H7 (cell line): ENCODE measurements at places on chromosomes 7 and 10. TPM values are rescaled to one million over a fixed set of nuclear protein-coding genes. Genes with fewer than 3 reads are reported as not detected.
A peak's percentile ranks its signal among the peaks of the same experiment; 100 is the strongest.

- DNase-seq = no peak
Observed at GRCh38 chr7:25863005-25863728, 288.8 kb upstream of the NFE2L3 start.

GRCh38 chr7:55194522-55194921, 170.6 kb upstream of the LANCL2 start:
- no peak for DNase-seq

DNA sequence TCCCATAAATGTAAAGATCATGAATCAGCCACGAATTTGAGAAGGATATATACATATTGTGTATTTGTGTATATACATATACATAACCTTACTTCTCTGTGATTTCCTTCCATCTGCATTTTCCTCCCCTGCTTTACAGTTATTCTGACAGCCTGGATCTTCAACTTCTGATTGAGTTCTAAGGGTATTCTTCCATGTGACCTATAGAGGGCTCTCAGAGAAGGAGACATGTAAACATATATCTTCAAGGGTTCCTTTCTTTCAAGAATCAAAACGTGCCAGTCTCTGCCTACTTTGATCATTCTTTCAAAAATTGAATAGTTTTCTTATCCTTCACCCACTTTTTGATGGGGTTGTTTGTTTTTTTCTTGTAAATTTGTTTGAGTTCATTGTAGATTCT, 453.7 kb upstream of the POT1 start:
- no peak for DNase-seq

GRCh38 chr7:152956006-152956405, 196.5 kb downstream of the ACTR3B start:
- peak; percentile 56 for DNase-seq

DNA sequence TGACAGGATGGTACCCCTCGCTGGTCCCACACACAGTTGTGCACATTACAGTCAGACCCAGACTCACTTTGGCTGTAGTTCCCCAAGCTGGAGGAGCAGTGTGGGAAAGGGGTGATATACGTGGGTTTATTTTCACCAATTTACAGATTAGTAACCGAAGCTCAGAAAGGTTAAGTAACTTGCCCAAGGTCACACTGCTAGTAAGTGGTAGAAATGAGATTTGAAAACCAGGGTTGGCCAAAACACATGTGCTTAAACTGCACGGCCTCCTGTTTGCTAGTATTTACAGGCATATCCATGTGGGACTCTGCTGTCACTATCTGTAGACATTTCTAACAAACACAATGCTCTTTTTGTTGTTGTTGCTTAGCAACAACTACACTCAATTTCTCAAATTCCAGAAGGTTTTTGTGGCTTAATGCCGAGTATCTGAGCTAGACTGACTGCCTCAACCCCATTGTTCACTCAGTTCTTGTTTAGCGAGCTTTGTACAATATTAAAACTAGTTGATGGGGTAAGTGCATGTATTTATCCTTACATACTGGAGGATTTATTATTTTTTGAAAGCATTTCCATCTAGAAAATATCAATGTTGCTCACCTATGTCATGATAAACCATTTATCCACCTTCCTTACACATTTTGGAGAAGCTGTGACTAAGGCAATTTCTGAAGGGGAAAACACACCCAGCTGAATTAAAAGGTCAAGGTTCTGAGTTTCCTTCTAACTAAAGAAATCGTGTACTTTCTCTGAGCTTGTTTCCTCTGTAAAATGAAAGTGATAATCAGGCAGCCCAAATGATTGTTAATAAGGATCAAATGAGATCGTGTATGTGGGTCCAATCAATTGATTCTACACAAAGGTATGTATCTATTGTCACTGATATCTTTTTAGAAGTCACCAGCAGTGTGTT, 5.3 kb upstream of the TMEM139 start:
- no peak for DNase-seq

GRCh38 chr10:132642732-132643008, 105.1 kb downstream of the INPP5A start:
- DNase-seq = no peak

- peak; percentile 62 for DNase-seq
Observed at GRCh38 chr7:143395187-143396149, 13.2 kb downstream of the EPHA1 start.

- DNase-seq = peak; percentile 98
Observed at GRCh38 chr10:132836832-132837540, 51.0 kb upstream of the NKX6-2 start.

GRCh38 chr7:79770063-79770462, 316.6 kb upstream of the MAGI2 start:
- DNase-seq = no peak

DNA sequence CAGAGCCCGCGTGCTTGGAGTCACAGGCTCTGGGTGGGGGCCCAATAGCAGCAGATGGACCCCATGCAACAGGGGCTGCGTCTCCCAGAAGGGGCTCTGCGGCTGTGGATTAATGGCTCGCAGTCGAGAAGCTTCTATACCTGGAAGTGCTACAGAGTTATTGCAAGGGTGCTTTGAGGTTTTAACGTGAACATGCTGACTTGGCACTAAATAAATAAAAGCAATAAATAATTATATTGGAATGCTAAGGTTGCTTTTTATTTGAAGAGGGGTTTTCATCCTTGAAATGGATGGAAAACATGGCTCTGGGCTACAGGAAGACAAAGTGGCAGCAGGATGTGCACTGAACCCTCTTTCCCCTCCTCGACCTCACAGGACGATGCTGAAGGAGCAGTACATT, 122.4 kb downstream of the PAXIP1 start:
- no peak for DNase-seq

- no peak for DNase-seq
Observed at GRCh38 chr10:34098821-34099567, 716.1 kb downstream of the PARD3 start.

GRCh38 chr10:76411729-76412435, 980.5 kb downstream of the LRMDA start:
- no peak for DNase-seq

GRCh38 chr10:129768437-129769355, 195.4 kb downstream of the EBF3 start:
- peak; percentile 91 for DNase-seq

GRCh38 chr7:33722383-33723101, 182.8 kb upstream of the BMPER start:
- no peak for DNase-seq

- DNase-seq = no peak
Observed at GRCh38 chr7:35648367-35648766, 46.6 kb downstream of the HERPUD2 start.

GRCh38 chr7:16753102-16753931, at the start of gene TSPAN13:
Gene TSPAN13, plus strand, starts transcription at chr7:16753755. Its CDS starts 213 bp downstream, at chr7:16753968.
- peak; percentile 95 for DNase-seq

DNA sequence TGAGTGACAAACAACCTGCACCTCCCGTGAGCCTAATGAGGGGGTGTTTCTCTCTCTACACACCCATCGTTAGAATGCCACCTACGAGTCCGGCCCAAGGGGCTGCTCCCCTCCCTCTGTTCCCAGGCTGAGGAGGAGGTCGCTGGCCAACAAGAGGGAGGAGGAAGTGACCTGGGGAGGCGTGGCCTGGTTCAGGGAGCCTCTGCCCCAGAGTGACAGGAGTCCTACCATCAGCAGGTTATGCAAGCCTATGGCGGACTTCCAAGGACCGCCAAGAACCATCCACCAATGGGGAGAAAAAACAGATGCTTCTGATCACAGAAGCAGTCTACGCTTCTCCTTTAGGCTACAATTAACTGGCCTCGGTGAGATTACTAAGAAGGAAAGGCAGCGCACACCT, 12.3 kb upstream of the EGFR start:
- DNase-seq = peak; percentile 60

- no peak for DNase-seq
Observed at GRCh38 chr7:92632791-92633190, 42.6 kb upstream of the FAM133B start.

GRCh38 chr7:68748934-68749900, 849.1 kb upstream of the AUTS2 start:
- no peak for DNase-seq

GRCh38 chr10:73559590-73559989, 31.6 kb downstream of the USP54 start:
- no peak for DNase-seq

DNA sequence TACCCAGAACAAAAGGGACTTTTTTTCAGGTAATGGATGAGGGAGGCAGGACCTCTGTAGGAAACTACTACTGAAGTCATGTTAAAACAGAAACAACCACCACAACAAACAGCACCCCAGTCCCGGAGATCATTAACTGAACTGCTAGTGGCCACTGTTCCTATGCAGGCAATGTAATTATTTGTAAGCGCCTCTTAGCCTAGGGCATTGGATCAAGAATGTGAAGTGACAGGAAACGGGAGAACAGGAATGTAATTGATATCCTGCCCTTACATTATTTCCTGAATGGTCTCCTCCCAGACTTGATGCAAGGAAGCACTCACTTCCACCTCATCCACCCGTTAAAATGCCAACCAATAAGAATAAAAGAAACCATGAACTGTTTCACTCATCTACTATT, 16.7 kb upstream of the GAD2 start:
- no peak for DNase-seq

GRCh38 chr7:71429083-71429482, 297.1 kb downstream of the GALNT17 start:
- no peak for DNase-seq

DNA sequence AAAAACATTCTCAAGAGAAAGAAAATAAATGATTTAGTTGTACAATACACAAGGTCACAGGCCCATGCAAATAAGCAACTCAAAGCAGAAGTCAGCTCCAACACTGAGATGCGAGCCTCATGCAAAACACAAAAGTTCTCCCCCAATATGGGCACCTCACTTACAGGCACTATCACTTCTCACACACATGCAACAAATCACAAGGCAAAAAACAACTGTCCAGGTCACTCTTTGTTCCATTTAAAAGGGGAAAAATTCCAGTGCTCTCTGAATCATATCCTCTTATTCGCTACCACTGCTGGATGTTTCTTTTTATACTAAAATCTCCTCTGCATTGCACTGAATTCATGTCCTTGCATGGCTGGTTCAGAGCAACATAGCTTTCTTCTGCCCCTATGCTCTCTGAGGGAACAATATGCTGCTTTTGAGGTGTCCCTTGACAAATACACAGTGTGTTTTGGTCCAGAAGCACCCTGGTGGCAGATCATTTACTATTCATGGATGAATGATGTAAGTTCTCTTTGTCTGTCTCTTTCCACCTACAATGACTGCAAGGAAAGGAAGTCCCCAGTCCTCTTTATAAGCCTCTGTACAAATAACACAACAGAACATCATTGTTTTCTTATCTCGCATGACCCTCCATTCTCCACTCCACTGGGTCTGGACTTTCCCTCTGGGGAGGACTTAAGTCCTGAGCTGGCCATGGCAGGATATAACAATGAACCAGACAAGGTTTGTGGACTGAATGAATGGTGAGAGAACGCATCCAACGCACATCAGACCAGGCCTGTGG, 85.4 kb upstream of the GSDME start:
- no peak for DNase-seq

- DNase-seq = no peak
Observed at GRCh38 chr7:116166156-116166555, 44.2 kb upstream of the TES start.

DNA sequence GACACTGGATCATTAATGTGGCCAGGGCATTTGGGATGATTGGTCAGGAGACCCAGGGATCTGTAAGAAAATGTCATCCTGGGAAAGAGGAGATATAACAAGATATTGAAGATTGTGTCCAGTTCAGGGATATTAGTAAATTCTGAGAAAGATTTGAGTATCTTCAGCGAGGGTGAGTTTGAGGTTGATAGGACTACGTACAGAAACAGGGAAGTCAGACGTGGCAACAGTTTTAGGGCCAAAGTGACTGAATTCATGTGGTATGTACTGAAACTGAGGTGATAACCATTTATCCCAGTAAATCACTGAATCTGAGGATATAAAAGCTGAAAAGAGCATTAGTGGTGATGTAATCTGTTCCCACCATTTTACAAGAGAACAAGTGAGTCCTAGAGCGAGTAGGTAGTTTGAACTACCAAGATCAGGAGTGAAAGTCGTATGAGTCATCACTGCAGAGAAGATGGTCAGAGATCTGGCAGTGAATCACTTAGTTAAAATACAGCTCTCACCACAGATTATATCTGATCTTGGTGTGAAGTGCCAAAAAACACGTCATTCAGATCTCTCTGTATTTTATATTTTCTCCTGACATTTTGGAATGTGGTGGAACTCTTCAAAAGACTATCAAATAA, 220.5 kb downstream of the CDK14 start:
- no peak for DNase-seq

DNA sequence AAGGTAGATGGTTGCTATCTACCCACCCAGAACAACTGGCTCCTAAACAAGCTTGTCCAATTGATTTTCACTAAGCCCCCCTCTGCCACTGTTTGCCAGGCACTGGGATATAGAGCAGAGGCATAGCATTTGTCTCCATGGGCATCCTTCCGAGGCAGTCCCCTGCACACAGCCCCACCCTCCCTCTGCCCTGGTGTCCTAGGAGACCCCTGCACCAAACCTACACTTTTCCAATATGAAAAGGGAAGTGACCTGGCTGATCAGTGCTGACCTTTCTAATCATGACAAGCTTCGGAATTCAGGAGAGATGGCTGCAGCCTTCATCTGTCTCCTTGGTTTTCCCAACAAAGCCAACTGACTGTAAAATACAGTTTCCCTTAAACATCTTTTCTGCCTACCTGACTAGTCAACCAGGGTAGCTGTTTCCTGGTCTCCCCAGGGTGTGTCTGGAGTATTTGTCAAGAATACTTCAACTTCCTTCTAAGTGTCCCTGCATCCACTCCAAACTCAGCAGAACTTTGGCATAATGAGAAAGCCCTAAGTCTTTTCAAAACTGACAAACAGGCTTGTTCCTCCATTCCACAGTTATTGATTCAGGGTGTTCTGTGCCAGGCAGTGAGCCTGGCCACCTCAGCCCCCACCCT, 7.6 kb upstream of the SLC18A3 start:
- DNase-seq = peak; percentile 7

LAMB4 gene
- not detected in 2 replicates for total RNA-seq

RPEL1 gene
- not detected in 2 replicates for total RNA-seq

LIPK gene
- not detected in 2 replicates for total RNA-seq

HPS1 gene
- total RNA-seq = 36.1 and 38.0 TPM in 2 replicates

PNLIPRP3 gene
- total RNA-seq = not detected in 2 replicates

CFAP43 gene
- total RNA-seq = 0.21 and 0.30 TPM in 2 replicates

RABGEF1 gene
- total RNA-seq = 16.6 and 21.7 TPM in 2 replicates

BCAP29 gene
- total RNA-seq = 26.8 and 31.0 TPM in 2 replicates

FANK1 gene
- 2.5 and 4.1 TPM in 2 replicates for total RNA-seq

TMEM270 gene
- total RNA-seq = not detected in 2 replicates

CALCR gene
- total RNA-seq = 1.4 and 4.0 TPM in 2 replicates

UNCX gene
- not detected in 2 replicates for total RNA-seq

INPP5A gene
- 21.0 and 29.2 TPM in 2 replicates for total RNA-seq

PNLIP gene
- total RNA-seq = not detected in 2 replicates

CALU gene
- total RNA-seq = 147 and 169 TPM in 2 replicates

GHRHR gene
- total RNA-seq = 1.9 and 2.7 TPM in 2 replicates
